ENCODE measurements at places on chromosomes 11 and 22.

DNA sequence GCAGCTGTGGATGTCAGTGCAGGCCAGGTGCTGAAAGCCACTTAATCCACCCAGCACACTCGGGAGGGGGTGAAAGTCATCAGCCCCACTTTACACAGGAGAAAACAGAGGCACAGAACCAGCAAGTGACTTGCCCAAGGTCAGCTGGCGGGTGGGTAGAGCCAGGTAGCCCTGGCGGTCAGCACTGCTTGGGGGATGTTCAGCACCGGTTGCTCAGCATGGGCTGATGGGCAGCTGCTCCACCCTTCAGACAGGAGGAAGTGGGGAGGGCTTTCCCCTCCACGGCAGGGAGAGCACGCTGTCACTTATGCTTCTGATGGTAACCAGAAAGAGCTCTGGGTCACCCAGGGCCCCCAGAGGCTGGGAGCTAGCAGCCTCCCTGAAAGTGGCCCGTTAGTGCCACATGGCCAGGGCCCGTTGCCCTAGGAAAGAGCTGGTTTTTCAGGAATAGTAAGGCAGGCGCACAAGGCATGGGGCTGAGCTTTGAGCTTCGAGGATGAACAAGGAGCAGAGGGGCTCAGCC lies 417.9 kb downstream of the CTTN start:
- DNase-seq, result no peak

- DNase-seq, result no peak
These were observed 8.9 kb downstream of the HPS4 start for GRCh38 chr22:26474682-26475081.

GRCh38 chr11:47394322-47395222 lies 13.8 kb upstream of the SLC39A13 start:
- DNase-seq, result no peak

- no peak for DNase-seq
These were observed 27.9 kb downstream of the MMP13 start for GRCh38 chr11:102927624-102927990.

GRCh38 chr11:73542175-73542574 lies 55.7 kb downstream of the FAM168A start:
- DNase-seq, result no peak

DNA sequence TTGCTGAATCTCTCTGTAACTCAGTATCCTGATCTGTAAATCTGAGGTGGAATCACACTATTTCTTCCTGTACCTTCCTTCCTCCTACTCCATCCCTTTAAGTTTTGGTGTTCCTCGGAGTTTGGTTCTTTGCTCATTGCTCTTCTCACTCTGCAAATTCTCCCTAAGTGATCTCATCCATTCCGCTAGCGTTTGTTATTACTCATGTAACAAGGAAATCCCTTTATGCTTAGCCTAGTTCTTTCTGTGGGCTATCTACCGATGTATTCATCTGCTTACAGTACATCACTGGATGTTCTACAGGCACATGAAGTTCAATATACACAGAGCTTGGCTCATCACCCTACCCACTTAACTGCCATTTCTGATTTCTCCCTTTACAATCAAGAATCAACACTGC lies 1.6 kb upstream of the CEP295 start:
- DNase-seq, result no peak

DNA sequence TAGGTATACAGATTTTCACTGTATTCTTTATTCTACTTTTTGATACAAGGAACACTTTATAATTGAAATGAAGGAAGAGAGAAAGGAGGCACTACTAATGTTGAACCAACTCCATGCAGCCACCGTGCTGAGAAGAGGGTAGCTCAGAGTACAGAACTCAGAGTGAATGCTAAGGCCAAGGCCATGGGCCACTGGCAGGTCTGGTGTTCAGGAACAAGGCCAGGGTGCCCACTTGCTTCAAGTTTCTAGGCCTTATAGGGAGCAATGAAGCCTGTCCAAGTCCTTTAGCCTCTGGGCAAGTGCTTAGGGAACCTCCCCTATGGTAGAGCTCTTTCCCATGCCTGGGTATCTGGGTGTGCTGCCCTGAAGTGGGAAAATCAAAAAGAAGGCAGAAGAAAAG lies 235.0 kb downstream of the TENM4 start:
- DNase-seq, result no peak

GRCh38 chr11:111091321-111091938 lies 154.1 kb upstream of the POU2AF2 start:
- no peak for DNase-seq

- no peak for DNase-seq
These were observed 195.2 kb downstream of the TRIM29 start for GRCh38 chr11:119942583-119943297.

DNA sequence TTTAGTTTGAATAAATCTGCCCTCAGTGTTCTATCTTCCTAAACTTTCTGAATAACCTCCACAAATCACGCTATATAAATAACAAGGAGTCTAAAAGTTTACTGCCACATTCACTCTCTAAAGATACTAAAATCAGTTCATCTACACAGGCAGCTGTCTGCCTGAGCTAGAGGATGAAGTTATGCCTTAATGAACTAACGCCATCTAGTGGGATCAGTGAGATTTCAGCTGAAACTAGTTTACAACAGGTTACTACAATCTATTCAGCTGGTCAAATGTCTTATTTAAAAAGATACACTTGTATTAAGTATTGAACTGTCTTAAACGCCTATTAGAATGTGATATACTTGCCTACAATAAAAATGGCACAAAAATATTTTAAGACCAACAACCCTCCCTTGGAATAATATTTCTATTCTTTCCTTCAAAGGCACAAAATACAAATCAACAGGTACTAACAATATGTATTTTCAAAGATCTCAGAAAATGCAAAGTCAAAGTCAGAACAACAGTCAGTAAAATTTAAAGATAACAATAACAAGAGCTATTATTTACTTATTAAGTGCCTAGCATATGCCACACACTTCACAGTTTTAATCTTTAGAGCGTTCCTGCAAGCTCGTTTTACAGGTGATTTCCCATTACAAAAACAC lies 84.1 kb downstream of the LARGE2 start:
- no peak for DNase-seq

- no peak for DNase-seq
These were observed 39.1 kb upstream of the LYVE1 start for GRCh38 chr11:10607462-10608132.

DNA sequence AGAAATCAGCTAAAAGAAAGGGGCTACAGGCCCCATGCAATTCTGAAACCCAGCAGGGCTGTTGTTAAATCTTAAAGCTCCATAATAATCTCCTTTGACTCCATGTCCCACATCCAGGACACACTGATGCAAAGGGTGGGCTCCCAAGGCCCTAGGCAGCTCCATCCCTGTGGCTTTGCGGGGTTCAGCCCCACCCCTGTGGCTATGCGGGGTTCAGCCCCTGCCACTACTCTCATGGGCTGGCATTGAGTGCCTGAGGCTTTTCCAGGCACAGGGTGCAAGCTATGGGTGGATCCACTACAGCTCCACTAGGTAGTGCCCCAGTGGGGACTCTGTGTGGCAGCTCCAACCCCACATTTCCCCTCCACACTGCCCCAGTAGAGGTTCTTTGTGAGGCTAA lies 8.7 kb upstream of the ZNF280A start:
- DNase-seq, result no peak

GRCh38 chr11:70262951-70263350 lies 7.5 kb upstream of the PPFIA1 start:
- DNase-seq, result no peak

DNA sequence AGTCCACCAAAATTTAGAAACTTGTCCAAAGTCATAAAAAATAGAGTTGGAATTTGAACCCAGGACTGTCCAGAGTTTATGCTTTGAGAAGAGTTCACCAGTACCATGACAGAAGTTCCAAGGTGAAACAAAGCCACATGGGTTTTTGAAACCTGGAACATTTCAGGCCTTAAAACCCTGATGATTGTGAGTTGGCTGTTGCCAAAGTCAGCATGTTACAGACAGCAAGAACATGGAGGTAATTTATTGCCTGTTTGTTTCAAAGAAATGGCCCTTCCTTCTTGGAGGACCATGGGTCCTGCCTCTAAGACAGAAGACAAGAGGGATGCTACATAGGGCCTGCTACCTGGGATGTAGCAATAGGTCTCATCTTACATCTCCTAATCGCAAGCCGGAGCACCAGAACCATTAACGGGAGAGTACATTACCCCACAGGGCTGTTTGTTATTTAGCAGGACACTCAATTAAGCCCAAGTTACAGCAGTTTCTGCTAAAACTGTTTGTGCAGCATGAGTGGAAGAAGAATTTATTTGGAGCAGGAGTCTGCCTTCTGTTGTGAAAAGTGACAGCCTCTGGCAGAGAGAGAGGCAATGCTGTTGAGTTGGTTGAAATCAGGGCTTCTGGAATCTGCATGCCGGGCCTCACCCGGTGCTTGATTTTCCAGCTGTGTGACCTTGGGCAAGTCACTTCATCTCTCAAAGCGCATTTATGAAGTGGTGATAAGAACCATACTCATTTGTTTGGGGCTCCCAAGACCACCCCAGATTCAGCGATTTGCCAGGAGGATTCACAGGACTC lies 136.2 kb downstream of the LDLRAD3 start:
- no peak for DNase-seq

GRCh38 chr11:23719016-23719415 lies 777.8 kb upstream of the LUZP2 start:
- no peak for DNase-seq

DNA sequence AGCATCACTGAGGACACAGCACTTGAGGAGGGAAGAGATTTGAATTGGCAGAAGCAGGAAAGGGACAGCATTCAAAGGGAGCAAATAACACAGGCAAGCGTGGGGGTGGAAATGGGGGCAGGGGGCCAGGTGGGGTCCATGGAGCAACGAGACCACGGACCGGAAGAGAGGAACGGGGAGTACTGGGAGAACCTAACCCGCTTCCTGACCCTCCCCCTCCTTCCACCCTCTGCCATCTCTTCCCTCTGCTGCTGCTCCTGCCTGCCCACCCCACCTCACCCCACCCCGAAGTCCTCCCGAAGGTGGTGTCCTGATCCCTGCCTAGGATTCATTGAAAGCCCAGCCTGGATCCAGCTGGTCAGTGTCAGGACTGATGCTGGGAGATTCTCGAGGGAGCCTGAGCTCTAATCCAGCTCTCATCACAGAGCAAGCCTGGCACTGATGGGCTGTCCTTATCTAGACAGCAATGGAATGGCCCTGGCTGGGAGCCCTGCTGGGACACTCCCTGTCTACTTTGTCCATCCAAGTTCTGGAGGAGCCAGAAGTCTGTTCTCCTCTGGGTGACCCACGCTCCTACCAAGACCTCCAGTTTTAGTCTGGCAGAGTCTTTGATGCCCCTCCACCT lies 105.0 kb downstream of the TRIM29 start:
- peak; percentile 37 for DNase-seq

GRCh38 chr11:128532572-128533091 lies 54.7 kb downstream of the ETS1 start:
- DNase-seq, result no peak

DNA sequence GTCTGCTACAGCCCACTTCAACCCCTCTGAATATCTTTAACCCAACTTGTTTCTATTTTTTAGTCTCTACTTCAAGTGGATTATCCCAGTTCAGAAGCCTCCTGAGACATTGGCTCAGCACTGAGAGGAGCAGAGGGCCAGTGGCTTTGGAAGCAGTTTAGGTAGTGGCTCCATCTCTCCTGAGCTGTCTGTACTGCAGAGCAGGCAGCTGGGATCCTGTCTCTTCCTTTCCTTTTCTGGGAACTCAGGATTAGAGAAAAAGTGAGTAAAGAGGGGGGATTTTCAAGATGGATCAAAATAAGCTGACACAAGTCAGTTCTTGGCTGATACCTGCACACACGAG lies 512.0 kb downstream of the OPCML start:
- no peak for DNase-seq

DNA sequence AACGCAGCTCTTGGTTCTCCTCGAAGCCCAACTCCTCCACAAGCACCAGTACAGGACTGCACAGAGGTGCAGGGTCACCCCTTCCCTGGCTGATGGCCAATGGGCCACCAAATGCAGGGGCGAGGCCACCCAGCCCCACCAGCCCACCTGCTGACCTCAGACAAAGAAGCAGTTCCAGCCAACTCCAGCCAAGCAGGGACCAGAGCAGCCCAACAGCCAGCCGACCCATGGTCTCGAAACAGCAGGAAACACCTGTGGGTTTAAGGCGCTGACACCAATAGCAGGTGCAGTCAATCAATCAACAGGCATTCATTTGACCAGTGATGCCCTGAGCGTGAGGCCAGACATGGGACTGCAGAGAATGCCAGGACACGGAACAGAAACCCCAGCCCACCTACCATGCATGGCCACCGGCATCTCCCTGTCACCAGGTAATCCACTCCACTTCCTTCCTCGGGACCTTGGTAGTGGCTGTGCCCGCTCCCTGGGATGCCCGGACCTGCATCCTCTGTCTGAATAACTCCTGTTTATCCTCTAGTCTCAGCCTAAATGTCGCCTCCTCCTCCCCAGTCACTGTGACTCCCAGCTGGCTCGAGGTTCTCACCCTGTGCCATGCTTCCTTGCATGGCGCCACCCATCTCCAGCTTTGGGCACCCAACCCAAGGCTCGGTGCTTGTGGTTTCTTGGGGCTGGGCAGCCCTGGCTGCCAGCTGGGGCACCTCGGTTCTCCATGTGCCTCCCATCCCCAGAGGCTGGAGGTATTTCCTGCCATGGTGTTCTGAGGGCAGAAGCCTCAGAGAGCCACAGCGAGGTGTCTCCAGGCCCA lies 1475.4 kb downstream of the BRD1 start:
- DNase-seq, result no peak

GRCh38 chr11:122115524-122116379 lies at the start of gene BLID:
BLID (minus strand) TSS chr11:122116215; CDS start chr11:122115922, 293 bp downstream.
- no peak for DNase-seq

DNA sequence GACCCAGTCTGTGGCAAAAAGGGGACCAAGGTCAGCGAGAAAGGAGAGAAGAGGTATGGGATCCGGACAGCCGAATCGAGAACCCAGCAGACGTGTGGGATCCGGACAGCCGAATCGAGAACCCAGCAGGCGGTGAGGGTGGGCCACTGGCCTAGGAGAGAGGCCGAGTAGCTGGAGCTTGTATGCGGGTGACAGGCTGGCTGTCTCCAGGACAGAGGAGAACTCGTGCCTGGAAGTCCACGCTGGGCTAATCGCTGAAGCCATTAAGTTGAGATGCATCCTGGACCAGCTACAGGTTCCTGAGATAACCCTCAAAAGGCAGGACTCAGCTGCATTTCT lies 6.0 kb downstream of the CERK start:
- DNase-seq, result no peak

DNA sequence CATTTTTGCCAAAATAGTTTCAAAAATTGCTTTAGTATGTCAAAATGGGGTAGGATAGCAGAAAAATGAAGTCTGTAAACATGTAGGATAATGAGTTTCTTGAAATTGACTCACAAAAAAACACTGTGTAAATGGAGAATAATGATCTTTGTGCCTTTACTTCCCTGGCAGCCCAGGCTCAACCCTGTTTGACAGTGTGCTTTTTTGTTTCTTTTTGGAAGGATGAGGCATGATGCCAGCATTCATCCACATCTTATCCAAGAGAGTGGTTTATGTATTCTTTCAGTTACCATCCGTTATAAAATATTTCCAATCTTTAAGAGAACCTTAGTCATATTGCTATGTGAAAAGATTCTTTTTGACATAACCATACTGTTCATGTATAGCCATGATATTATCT lies 70.6 kb downstream of the ARHGAP42 start:
- DNase-seq, result no peak

DNA sequence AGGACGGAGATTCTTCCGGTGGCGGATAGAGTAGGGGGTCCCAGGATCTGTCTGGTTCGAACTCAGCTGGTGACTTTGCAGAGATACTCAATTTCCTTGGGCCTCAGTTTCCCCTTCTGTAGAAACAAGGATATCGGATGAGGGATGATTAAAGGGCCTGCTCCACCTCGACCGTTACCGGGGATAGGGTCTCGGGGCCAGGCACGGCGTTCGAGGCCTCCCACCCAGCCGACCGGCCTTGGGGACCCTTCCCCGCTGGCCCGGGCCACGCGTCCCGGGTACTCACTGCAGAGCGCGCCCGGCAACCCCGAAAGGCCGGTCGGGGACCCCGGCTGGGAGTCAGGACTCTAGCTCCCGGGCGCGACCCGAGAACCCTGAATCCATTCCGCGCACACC lies 321 bp downstream of the RHBDD3 start:
- no peak for DNase-seq

Measured in type B pancreatic cell (in vitro differentiated cells).